ENCODE measurements at places on chromosomes 5 and 9. TPM values are rescaled to one million over a fixed set of nuclear protein-coding genes. Genes with fewer than 3 reads are reported as not detected.

WWC1 gene
- not detected for polyA plus RNA-seq

THOC3 gene
- polyA plus RNA-seq = 10.9 TPM

SMIM3 gene
- 41.7 TPM for polyA plus RNA-seq

DNA sequence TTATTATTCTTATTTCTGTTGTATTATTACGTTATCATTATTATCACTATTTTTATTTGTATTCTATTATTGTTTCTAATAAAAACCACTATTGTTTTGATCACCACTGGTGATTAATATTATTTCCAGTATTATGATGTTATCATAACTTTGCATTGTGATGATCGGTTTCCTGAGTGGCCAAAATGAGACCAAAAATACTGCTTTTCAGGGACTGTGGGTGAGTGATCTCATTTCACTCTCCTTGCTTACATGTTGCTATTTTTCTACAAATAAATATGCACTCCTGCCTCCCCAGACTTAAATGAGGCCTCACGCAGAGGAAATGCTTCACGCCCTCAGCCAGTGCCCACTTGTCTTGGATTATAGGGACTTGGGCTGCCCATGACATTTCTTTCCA lies 78.4 kb downstream of the LRSAM1 start:
- H3K36me3 ChIP-seq = peaks cover 80% of the 10 kb centered on the region
- H3K4me1 ChIP-seq = peaks cover 3% of the 10 kb centered on the region
- no peak for DNase-seq
- H3K27ac ChIP-seq = no peak overlapping the region
- H3K27me3 ChIP-seq = no peaks in the 10 kb centered on the region

DNA sequence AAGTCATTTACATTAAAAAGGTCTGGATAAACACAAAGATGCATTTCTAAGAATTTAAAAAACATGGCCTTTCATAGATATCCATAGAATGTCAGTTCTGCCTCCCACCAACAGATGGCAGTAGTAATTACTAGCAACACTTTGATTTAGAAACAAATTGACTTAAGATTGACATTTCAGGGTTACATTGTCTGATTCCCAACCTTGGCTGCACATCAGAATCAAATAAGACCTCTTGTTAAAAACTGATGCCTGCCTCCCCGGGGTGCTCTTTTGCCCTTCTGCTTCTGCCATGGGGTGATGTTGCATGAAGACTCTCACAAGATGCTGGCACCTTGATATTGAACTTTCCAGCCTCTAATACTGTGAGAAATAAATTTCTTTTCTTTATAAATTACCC lies 146.2 kb upstream of the GPR151 start:
- DNase-seq = no peak
- H3K4me1 ChIP-seq = no peaks in the 10 kb centered on the region
- no peaks in the 10 kb centered on the region for H3K27me3 ChIP-seq
- H3K4me3 ChIP-seq = no peak overlapping the region
